ENCODE measurements at places on chromosomes 2 and 18.

DNA sequence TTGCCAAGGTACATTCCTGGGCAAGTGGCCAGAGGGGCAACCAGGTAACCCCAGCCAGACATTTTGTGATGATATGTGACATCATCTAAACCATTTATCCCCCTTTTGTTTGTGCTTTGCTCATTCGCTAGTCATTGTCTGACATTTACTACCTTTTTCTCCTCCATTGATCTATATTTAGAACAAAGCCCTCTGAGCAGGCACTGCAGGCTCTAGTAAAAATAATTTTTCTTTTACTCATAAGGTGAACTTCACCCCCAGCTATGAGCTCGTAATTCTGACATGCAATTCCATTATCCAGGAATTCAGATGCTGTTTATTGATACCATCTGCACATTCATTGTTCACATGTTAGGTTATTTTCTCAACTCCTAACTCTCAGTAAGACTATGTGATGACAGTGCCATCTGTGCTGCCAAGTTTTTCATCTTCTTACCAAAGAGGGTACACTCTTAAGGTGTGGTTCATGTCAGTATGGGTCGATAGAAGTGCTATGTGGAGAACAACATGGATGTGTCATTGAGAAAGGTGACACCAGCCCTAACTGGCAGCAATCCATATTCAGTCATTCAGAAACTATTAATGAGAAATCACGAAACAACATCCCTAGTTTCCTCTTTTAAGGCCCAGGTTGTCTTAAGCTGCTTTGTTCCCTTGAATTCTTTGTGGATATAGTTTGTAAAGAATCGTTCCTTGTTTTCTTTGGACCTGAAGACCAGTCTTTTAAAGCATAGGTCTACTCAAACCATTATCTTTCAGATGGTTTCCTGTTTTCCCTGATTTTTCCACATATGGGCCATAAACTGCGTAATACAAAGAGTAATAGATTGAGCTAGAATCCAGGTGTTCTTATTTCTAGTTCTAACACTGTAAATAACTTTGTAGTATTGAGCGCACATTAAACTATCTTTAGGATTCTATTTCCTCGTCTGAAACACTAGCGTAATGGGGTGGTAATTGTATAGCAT lies 978.1 kb upstream of the CDH2 start:
- no peak for DNase-seq

DNA sequence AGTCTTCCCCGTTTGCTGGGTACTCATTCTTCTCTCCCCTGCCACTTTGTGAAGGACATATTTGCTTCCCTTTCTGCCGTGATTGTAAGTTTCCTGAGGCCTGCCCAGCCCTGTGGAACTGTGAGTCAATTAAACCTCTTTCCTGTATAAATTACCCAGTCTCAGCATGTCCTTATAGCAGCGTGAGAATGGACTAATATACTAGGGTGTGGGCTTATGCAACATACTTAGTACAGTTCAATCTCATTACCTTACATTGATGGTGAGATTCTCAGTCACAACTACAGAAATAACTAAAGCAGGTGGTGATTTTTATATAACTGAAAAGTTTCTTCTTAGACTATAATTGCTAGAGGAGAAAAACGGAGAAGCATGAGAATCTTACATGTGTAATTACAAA lies 237.9 kb upstream of the MMADHC start:
- no peak for DNase-seq

- DNase-seq = no peak
Observed at GRCh38 chr2:151669585-151670081, 64.6 kb downstream of the NEB start.

GRCh38 chr2:222561817-222562645 lies 93.9 kb downstream of the FARSB start:
- peak; percentile 74 for DNase-seq

DNA sequence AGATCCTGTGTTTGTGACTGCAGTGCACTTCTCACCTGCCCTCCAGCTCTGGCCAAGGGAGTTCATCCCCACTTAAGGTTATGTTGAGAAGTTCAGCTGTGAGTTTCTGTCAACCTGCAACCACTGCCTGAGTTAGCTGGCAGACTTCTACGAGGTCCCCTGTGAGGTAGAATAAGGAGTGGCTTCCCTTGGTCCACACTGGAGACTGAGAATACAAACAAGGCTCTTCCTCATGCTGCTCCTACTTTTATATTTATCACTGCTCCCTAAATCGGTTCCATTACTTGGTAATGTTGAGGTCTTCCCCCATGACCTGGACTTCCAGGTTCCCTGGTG lies 353.2 kb upstream of the CWC22 start:
- no peak for DNase-seq

DNA sequence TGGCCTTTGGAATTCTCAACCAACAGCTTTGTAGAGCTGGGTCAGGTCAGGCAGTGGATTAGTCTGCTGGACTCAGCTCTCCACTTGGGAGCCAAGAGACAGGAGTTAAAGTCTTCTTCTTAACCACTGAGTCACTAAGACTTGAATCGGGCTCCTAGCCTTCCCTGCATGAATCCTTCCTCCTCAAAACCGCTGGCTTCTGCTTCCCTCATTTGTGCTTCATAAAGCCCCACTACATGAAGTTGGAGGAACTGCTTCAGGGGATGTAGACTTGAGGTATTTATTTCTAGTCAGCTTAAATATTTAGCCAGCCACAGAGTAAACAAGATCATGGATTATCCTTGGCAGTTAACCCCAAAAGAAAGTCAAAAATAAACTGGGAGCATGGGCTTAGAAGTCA lies 536.3 kb upstream of the TNP1 start:
- DNase-seq = no peak

DNA sequence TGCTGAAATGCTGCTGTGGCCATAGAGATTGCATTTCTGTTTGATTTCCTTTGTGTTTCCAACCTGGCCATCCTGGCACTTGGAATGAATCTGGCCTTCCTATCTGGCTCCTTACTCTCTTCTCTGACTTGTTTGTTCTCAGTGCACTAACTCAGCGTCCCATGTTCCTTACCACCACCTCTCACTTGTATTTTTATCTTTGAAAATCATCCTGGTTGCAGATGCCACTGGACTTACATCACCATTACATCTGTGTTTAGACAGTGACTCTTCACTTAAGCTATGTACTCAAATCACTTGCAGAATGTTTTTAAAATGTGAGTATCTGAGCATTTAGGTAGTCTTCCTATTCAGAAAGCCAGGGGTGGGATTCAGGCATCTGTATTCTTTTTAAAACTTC lies 239.5 kb downstream of the WDR7 start:
- DNase-seq = no peak

DNA sequence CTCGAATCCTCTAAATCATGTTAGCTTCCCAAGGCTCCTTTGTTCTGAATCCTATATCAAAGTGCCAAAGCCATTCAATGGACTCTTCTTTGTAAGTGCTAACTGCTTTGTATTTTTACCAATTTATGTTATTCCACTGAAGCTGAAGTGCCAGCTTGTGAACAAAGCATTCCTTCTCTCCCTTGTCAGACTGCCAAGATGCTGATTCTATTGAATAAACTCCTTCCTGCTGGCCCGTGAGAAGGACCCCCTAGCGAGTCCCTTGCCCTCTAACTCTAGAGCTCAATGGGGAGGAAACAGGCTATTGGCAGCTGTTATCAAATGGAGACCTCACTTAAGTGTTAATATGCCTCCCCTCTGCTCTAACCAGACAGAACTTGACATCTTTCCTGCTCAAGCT lies 1097.9 kb upstream of the CNTNAP5 start:
- no peak for DNase-seq

- DNase-seq = no peak
Observed at GRCh38 chr2:64234785-64235184, 90.6 kb upstream of the PELI1 start.

- DNase-seq = no peak
Observed at GRCh38 chr18:39846265-39846664, 2108.8 kb upstream of the PIK3C3 start.

DNA sequence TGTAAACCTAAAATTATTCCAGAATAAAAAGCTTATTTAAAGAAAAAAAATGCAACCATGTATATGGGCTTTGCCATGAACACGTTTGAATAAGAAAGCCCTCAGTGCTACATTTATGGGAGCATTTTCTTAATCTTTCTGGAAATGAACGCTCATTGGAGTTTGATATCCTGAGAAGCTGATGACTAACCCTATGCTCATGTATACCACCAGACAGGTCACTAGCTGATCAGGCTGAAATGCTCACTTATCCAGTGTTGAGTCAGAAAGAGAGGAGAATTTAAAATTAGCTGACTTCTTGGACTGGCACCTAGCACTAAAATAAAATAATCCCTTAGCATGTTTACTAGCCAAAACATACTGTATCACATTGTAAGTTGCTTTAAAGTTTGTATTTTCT lies 254.9 kb upstream of the SIX3 start:
- DNase-seq = no peak

GRCh38 chr2:206408323-206409320 lies 34.7 kb upstream of the ADAM23 start:
- no peak for DNase-seq

- no peak for DNase-seq
Observed at GRCh38 chr18:24446953-24447538, 13.4 kb upstream of the HRH4 start.

GRCh38 chr18:32549248-32550110 lies 78.8 kb upstream of the GAREM1 start:
- DNase-seq = peak; percentile 69

- peak; percentile 72 for DNase-seq
Observed at GRCh38 chr18:76495435-76496193, 572 bp upstream of the ZNF516 start.

DNA sequence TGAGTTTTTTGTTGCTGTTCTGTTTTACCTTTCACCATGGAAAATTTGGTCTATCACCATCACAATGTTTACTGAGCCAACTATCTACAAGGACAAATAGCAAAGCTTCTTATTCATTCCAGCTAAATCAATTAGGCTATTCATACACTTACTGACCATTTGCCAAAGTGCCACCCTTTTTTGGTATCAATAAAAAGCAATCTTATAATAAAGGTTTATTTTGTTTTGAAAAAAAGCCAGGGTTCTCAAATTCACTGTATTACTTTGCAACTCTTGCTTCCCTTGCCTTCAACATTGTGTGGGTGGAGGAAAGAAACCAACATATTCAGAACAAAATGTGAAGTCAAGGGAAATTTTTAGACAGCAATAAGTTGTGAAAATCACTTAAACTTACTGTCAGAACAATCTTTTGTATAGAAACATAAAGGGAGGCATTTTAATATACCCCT lies 15.3 kb downstream of the PELI1 start:
- no peak for DNase-seq

DNA sequence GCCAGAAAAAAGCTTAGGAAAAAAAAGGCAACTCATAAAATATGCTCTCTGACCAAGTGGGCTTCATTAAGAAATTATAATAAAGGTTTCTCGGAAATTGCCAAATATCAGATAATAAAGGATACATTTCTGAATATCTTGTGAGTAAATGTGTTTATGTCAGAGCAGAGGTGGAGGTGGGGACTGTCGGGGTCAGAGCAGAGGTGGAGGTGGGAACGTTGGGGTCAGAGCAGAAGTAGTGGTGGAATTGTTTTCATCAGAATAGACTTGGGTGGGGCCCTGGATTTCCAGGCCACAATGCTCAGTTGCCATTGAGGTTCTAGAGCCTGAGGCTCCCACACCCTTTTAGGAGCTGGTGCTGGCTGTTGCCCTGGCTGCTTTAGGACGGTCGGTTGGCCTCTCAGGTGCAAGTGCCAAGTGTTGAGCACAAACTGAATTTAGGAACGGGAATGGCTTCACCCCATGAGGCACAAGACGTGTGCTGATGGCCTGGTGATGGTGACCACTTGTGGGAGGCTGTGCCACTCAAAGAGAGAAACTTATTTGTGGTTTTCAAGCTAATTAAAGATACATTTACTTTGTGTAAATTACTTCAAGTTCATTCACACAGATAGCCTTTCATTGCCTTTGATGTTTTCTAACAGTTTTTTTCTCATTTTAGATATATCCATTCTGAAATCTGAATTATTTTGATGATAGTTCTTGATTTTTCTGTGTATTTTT lies 131.5 kb downstream of the ATP9B start:
- DNase-seq = peak; percentile 19

GRCh38 chr18:3434685-3435084 lies 15.3 kb upstream of the TGIF1 start:
- DNase-seq = no peak

DNA sequence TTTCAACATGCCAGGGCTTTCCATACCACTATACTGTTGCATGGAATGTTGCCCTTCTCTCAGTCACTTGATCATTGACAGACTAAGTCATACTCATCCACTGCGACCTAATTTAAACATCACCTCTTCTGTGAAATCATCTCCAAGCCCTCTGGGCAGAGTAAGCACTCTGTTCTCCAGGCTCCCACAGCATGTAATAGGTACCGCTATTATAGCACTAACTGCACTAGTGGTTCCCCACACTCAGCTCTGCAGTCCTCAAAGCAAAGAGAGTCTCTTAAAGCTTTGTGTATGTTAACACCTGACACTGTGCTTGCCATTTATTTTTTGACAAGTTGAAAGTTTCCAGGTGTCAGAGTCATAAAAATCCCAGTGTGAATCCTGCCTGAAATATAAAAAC lies 947.2 kb downstream of the ERBB4 start:
- peak; percentile 2 for DNase-seq

GRCh38 chr2:71882949-71883472 lies 264.7 kb downstream of the CYP26B1 start:
- DNase-seq = no peak

DNA sequence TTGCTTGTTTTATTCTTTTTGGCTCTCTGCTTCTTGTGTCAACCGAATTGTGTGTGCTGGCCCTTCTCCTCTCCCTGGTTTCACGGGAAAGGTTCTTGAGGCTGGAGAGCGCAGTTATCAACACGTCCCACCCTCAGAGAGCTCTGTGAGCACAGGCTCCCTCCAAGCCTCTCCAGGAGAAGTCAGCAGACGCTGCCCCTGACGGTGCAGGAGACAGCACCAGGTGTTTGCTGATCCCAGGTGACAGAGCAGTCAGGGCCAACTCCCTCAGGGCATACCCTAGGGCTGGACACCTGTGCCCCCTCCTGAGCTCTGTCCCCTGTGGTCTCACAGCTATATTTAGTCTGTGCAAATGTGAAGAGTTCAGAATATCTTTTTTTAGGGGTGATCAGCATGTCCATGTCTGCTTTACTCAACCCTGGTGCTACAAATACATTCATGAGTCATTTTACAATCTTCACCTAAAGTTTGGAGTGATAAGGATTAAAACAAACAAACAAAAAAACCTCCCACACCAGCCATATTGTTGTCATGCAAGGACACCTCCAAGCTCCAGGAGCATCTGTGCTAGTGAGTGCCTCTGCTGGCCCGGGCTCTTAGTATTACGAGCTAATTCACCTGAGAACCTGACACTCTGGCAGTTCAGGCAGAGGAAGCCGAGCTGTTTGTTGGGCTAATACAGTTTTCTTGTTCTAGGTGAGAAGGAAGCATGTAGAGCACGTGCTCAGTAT lies 65.9 kb upstream of the TMEM200C start:
- DNase-seq = no peak
